ENCODE measurements at places on chromosomes 16 and 17. TPM values are rescaled to one million over a fixed set of nuclear protein-coding genes. Genes with fewer than 3 reads are reported as not detected.

- no peak for DNase-seq
Observed at GRCh38 chr17:58363457-58364185, 11.6 kb upstream of the SUPT4H1 start.

GRCh38 chr16:25124503-25124902, 13.0 kb downstream of the LCMT1 start:
- DNase-seq: no peak

- DNase-seq: no peak
Observed at GRCh38 chr16:5046914-5047313, 13.2 kb upstream of the NAGPA start.

- DNase-seq: no peak
Observed at GRCh38 chr16:73094371-73094770, 46.4 kb upstream of the ZFHX3 start.

- no peak for DNase-seq
Observed at GRCh38 chr17:79633154-79633553, 22.3 kb upstream of the RBFOX3 start.

- no peak for DNase-seq
Observed at GRCh38 chr17:47990962-47991731, 20.2 kb downstream of the CDK5RAP3 start.

TBX21 gene
- total RNA-seq: 89.8 TPM

- DNase-seq: no peak
Observed at GRCh38 chr17:28018439-28019070, 23.9 kb upstream of the NLK start.

DNA sequence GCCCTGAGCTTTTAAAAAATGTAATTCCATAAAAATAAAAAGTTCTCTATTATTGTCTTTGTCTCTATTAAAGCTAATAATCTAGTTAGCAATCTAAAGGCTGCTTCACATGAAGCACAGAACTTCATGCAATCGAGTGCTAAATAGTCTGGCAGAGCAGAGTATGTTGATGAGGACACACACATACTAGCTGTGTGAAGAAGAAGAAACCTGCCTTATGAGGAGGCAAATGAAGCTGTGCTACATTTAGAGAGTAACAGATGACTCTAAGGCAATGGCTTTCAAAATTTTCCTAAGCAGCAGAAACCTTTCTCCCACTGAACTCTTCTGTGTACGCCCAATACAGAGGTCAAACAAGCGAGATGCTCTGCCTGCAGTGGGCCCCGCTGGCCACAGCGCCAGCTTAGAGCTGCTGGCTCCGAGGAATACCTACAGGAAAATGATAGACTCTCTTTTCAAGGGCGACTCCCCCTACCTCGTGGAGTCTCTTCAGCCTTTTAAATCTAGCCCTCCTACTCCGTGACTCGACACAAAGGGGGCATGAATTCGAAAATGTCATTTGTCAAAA, 39.2 kb downstream of the GNA13 start:
- DNase-seq: no peak

CRAMP1 gene
- total RNA-seq: 38.7 TPM

FADS6 gene
- total RNA-seq: not detected

DNA sequence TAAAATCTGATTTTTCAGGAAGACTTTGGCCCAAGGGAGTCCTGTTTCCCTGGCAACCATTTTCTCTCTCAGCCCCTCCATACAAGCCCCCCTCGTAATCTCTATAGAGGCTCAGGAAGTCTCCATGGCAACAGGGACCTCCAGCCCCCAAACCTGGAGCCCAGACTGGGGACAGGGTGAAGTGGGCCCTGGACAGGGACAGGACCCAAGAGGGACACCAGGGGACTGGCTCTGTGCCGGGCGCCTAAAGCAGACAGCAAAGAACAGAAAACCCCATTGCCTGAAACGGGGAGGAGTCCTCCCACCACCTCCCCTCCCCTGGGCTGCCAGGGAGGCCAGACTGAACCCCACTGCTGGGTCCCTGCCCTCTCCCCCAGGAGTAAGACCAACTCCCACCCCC, 40.6 kb downstream of the CPNE2 start:
- no peak for DNase-seq

C17orf50 gene
- total RNA-seq: not detected

DNA sequence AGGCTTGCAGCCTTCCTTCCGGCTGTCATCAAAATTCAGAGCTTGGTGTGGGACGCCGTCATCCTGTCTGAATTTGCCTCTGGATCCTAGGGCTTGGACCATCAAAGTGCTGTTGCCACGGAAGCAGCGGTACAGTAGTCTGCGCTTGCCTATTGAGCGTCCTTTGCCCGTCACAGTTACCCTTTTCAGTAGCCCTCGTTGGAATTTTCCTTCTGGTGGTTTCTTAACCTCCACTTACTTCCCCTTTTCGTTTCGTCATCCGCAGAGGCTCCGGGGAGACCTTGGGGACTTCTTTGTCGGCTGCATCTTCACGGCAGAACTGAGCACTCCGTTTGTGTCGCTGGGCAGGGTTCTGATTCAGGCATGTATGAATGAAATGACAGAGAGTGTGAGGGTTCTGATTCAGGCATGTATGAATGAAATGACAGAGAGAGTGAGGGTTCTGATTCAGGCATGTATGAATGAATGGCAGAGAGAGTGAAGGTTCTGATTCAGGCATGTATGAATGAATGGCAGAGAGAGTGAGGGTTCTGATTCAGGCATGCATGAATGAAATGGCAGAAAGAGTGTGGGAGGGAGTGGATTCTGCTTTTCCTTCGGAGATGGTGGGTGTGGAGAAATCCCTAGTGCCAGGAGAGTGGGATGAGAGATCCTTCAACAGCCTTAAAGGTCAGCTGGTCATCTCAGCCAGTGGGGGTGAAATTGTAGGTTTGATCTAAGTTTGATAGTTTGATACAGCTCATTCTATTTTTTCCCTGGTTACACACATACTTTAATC, 8.0 kb downstream of the TLCD3A start:
- peak; percentile 11 for DNase-seq

DNA sequence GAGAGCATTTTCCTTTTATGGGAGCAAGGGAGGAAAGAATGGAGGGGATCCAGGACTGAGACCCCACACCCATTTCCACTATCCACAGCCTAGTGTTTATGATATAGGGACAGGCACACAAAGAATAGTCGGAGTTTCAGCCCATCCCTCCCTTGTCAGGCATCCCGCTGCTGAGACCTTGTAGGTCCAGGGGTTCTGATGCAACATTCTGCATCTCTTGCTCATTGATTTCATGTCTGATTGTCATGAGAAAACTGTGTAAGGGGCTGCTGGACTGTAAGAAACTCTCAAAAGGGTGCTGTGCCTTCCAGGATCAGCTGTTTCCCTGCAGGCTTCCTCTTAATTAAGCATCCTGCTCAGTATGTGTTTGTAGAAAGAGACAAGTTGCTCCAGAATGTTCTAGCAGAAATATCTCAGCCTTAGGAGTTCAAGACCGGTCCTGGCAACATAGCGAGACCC, 5.3 kb upstream of the POLR3E start:
- DNase-seq: no peak

Measured in activated T-helper 1 cell treated with anti-CD3 and anti-CD28 coated beads, Interleukin-12 subunit alpha, Interleukin-12 subunit beta, Interleukin-2, Interleukin-4 antibody, amounts not matched to agents 30 ng/mL and 10 ng/mL and 1 ng/mL, durations not matched to agents 14 hours and 24 hours and 36 hours (primary cell).